ENCODE measurements at places on chromosomes 7 and 10. TPM values are rescaled to one million over a fixed set of nuclear protein-coding genes. Genes with fewer than 3 reads are reported as not detected.
A peak's percentile ranks its signal among the peaks of the same experiment; 100 is the strongest.

The TET1 gene
- total RNA-seq: 2.1 TPM

The MMD2 gene
- total RNA-seq: not detected

The CDK6 gene
- 61.5 TPM for total RNA-seq

DNA sequence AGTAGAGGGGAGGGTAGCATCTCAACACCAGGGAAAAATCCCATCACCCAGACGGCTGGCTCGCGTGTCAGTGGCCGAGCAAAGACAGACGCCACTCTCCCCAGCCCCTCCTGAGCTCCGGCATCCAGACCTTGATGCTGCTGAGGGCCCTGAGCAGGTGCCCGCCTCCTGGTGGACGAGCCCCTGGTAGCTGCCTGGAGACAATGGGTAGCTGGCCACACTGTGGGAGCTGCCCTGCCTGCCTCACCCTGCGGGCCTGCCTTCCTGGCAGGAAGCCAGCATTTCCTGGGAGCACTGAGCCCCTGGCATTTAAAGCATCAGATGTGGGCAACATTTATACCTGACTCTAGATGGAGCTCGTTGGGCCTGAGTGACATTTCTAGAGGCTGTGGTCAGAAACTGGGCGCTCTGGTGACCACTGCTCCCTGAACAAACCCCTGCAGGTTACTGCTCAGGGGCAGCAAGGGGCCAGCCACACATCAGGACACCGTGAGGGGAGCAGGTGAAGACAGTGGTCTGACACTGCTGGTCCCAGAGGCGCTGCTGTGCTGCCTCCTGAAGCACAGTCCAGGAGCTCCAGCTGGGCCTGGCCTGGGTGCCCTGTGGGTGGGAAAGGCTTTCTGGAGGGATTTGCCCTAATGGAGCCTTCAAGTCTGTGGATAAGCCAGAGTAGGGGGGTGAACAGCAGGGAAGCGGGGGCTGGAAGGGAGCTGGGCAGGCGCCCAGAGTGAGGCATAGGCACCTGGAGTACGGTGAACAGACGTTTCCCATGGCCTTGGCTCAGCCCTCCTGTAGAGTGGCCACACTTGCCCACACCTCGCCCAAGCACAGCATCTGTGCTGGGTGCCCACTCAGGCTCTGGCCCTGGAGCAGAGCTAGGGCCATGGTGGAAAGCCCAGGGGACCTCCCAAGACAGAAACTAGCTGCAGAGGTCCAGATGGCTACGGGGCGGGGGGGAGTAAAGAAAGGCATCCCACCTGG is 138.7 kb downstream of the MAPK8 start:
- no peak overlapping the region for H3K27ac ChIP-seq
- DNase-seq: no peak
- no peak overlapping the region for H3K4me3 ChIP-seq

- peaks cover 28% of the 10 kb centered on the region for H3K36me3 ChIP-seq
- no peak overlapping the region for H3K27ac ChIP-seq
- H3K27me3 ChIP-seq: no peaks in the 10 kb centered on the region
- H3K4me3 ChIP-seq: no peak overlapping the region
Measured at GRCh38 chr7:857661-858060, 18.7 kb upstream of the GET4 start.

The OR2A42 gene
- 0.32 TPM for total RNA-seq

- no peak overlapping the region for H3K27ac ChIP-seq
- 0 out of 2 replicates have a peak, but pooled peaks cover 4% of the 10 kb centered on the region for H3K27me3 ChIP-seq
- no peaks in the 10 kb centered on the region for H3K4me1 ChIP-seq
- no peak overlapping the region for H3K4me3 ChIP-seq
Measured at GRCh38 chr7:1748076-1748838, 78.2 kb downstream of the ELFN1 start.

GRCh38 chr7:38660427-38661099 is 29.4 kb upstream of the AMPH start:
- peak; percentile 81 for DNase-seq
- no peaks in the 10 kb centered on the region for H3K36me3 ChIP-seq
- peaks cover 8% of the 10 kb centered on the region for H3K27me3 ChIP-seq
- H3K4me3 ChIP-seq: no peak overlapping the region
- H3K27ac ChIP-seq: no peak overlapping the region

GRCh38 chr7:85488406-85488805 is 301.6 kb upstream of the SEMA3D start:
- H3K27ac ChIP-seq: no peak overlapping the region
- H3K27me3 ChIP-seq: no peaks in the 10 kb centered on the region
- no peak overlapping the region for H3K4me3 ChIP-seq
- DNase-seq: no peak
- H3K36me3 ChIP-seq: no peaks in the 10 kb centered on the region

DNA sequence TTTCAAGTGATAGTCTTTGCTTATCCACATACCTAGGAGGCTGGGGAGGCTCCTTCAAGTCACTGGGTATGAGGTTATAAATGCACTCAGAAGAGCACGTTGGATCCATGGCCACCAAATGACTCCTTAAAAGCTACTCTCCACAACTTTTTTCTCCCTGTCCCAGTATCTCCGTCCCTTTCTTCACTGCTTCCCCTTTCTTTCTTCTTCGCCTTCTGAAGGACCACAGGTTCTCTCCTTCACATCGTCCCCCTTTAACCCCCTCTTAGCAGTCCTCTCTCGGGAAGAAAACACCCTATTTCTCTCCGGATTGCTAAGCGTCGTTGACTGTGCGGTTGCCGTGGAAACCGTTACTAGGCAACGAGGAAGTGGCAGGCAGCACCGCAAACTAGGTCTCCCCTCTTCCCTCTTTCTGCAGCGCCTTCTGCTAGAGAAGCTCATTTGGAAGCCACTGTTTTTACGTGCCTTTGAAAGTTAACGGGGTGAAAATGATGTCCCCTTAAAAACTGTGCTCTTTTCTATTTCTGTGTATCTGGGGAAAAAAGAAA is at the start of gene ENKUR:
Gene ENKUR (minus strand): TSS at position 331 of the 548 bp plus-strand sequence. CDS start 222 bp downstream, at position 109.
- peaks cover 11% of the 10 kb centered on the region for H3K4me1 ChIP-seq
- peak within 1 kb of the TSS; percentile 81 for H3K4me3 ChIP-seq
- no peaks in the 10 kb centered on the region for H3K36me3 ChIP-seq
- H3K27ac ChIP-seq: peak within 1 kb of the TSS; percentile 94

GRCh38 chr7:47759056-47759706 is 177.3 kb upstream of the TNS3 start:
- H3K27ac ChIP-seq: peak overlapping the region; percentile 95
- H3K36me3 ChIP-seq: no peaks in the 10 kb centered on the region
- H3K4me1 ChIP-seq: peaks cover 36% of the 10 kb centered on the region
- peak; percentile 38 for DNase-seq

The MAP3K8 gene
- total RNA-seq: 3.7 TPM

DNA sequence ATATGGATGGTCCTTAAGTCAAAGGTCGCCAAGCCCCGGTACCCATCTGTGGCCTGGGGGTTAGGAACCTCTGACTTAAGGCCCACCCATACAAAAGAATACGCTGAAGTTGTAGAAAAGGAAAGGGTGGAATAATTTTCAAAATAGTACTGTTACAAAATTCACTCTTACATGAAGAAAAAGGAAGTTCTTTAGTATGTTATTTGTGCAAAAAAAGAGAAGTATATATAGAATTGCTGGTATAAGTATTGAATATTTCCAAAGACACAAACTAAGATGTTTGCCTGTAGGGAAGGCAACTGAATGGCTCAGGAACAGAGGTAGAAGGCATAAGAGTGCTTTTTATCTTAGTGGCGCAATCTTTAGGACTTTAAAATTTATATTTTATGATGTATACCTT is 78.7 kb downstream of the PRLHR start:
- H3K27ac ChIP-seq: no peak overlapping the region
- no peaks in the 10 kb centered on the region for H3K27me3 ChIP-seq
- H3K36me3 ChIP-seq: no peaks in the 10 kb centered on the region
- H3K4me1 ChIP-seq: no peaks in the 10 kb centered on the region

- no peak for DNase-seq
- H3K27me3 ChIP-seq: no peaks in the 10 kb centered on the region
- no peaks in the 10 kb centered on the region for H3K4me1 ChIP-seq
- no peak overlapping the region for H3K27ac ChIP-seq
Measured at GRCh38 chr7:95749044-95749443, 23.3 kb upstream of the DYNC1I1 start.

GRCh38 chr7:45420843-45421495 is 153.2 kb upstream of the ADCY1 start:
- no peaks in the 10 kb centered on the region for H3K4me1 ChIP-seq
- DNase-seq: peak; percentile 72
- H3K4me3 ChIP-seq: no peak overlapping the region
- no peaks in the 10 kb centered on the region for H3K36me3 ChIP-seq

The SFRP4 gene
- total RNA-seq: 0.13 TPM

The TMEM213 gene
- not detected for total RNA-seq

The LIPM gene
- total RNA-seq: not detected

The ENKUR gene
- total RNA-seq: not detected

The SPDYE16 gene
- not detected for total RNA-seq

- H3K36me3 ChIP-seq: no peaks in the 10 kb centered on the region
- H3K27me3 ChIP-seq: no peaks in the 10 kb centered on the region
- peaks cover 16% of the 10 kb centered on the region for H3K4me1 ChIP-seq
- no peak overlapping the region for H3K4me3 ChIP-seq
Measured at GRCh38 chr7:84144480-84144879, 50.1 kb downstream of the SEMA3A start.

DNA sequence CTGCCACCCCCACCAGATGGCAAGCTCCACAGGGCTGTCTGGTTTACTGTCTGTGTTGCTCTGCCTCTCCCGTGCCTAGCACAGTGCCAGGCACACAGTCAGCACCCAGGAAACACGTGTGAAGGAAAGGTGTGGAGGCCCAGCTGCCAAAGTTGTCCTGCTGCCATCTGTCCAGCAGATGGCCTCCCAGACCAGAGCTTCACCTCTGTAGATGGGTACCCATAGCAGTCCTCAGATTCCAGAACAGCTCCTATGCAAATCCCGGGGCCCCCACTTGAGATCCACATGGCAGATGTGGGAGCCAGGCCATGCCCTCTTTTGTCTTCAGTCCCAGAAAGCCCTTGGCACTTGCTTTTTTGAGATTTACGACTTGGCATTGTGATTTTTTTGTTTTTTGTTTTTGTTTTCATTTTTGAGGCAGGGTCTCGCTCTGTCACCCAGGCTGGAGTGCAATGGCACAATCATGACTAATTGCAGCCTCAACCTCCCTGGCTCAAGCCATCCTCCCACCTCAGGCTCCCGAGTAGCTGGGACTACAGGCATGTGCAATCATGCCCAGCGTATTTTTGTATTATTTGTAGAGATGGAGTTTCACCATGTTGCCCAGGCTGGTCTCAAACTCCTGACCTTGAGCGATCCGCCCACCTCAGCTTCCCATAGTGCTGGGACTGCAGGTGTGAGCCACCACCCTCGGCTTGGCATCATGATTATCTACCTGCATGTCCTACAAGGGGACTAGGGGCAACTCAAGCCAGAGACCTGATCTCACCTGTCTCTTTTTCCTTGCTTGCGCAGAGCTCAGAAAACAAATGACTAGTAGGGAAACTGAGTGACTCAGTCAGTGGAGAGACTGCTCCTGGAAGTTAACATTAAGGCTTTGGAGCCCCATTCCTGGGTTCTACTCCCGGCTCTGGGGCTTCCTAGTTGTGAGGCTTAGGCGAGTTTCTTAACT is 16.9 kb upstream of the PALD1 start:
- no peak overlapping the region for H3K27ac ChIP-seq
- peak; percentile 74 for DNase-seq
- no peaks in the 10 kb centered on the region for H3K36me3 ChIP-seq
- H3K27me3 ChIP-seq: peaks cover 5% of the 10 kb centered on the region
- no peaks in the 10 kb centered on the region for H3K4me1 ChIP-seq

The OGDHL gene
- total RNA-seq: 0.51 TPM

The FGF8 gene
- total RNA-seq: 4.4 TPM

- H3K4me3 ChIP-seq: peak within 1 kb of the TSS; percentile 92
- H3K4me1 ChIP-seq: peaks cover 20% of the 10 kb centered on the region
- peak; percentile 99 for DNase-seq
- H3K27ac ChIP-seq: peak within 1 kb of the TSS; percentile 89
- H3K27me3 ChIP-seq: no peaks in the 10 kb centered on the region
Measured at GRCh38 chr10:101818119-101818871, at the start of gene OGA. Gene OGA (minus strand): TSS chr10:101818444. CDS start chr10:101818022, 422 bp downstream.

DNA sequence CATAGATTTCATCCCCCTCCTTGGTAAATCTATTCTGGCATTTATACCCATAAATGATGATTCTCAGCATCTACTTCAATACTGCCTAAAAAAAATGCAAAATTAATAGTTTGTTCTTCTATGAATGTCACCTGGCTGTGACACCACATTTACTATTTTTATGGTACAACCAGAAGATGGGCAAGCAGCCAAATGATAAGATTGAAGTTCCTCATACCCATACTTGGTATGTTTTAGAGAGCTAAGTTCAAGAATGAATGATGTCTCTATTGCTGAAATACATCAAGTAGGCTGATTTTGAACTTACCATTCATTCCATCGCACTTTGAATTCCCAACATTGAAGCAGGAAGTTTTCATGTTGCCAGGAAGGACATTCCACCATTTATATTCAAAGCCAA is 134.2 kb downstream of the ELAPOR2 start:
- no peaks in the 10 kb centered on the region for H3K4me1 ChIP-seq
- H3K27ac ChIP-seq: no peak overlapping the region
- no peak for DNase-seq
- H3K36me3 ChIP-seq: no peaks in the 10 kb centered on the region

DNA sequence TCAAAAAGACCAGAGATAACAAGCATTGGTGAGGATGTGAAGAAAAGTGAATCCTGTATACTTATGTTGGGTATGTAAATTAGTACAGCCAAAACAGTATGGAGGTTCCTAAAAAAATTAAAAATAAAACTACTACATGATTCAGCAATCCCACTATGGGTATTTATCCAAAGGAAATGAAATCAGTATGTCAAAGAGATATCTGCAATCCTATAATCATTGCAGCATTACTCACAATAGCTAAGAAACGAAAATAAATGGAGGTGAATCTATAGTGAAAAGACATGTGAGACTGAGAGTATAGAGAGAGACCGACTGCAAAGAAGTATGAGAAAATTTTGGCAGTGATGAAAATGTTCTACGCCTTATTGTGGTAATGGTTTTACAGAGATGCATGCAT is 139.2 kb upstream of the TMEM168 start:
- peaks cover 47% of the 10 kb centered on the region for H3K4me1 ChIP-seq
- peak; percentile 41 for DNase-seq
- H3K27ac ChIP-seq: peak overlapping the region; percentile 80
- H3K36me3 ChIP-seq: no peaks in the 10 kb centered on the region

DNA sequence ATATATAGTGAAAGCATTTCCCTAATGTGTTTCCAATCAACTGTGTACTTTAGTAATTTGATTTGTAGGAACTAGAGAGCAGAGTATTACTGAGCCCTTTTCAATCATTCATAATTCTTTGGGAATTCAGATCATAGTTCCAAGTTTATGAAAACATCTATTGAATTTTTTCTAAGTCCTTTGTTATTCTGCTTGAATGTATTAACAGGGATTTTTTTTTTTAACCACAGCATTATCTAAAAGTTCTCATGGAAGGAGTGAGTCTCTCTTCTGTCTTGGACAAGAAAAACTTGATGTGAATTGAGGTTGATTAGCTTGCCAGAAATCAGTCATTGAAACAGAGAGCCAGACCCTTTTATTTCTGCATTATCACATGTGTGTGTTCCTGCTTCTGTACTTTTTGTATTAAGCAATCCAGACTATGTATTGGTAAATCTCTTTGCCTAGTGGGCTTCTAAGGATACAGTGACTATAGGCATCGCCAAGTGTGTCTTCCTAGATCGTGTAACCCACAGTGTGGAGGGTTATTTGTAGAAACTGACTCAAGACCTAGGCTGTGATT is 59.9 kb downstream of the BMPER start:
- H3K27ac ChIP-seq: no peak overlapping the region
- H3K4me3 ChIP-seq: peak overlapping the region; percentile 16
- H3K27me3 ChIP-seq: no peaks in the 10 kb centered on the region
- peaks cover 30% of the 10 kb centered on the region for H3K36me3 ChIP-seq
- peak; percentile 32 for DNase-seq
